ENCODE measurements at places on chromosomes 1 and 21.

GRCh38 chr1:95096218-95096841 lies 20.8 kb upstream of the TLCD4 start:
- no peak for DNase-seq

DNA sequence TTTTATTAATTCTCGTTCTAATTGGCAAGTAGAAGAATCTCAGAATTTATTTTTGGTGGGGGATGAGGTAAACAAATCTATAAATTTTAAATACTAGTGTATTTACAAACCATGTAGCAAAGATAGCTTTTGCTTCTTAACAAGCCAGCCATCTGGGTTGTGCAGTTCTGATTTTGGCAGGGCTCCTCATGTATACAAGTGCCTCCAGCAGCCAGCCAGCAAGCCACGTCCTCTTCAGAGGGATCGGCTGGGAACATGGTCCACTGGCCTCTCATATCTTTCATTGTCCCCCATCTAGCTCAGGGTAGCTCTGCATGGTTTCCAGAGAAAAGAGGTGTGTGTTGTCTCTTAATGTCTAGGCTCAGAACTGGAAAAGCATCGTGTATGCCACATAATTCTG lies 659.1 kb downstream of the MRPL39 start:
- no peak for DNase-seq

DNA sequence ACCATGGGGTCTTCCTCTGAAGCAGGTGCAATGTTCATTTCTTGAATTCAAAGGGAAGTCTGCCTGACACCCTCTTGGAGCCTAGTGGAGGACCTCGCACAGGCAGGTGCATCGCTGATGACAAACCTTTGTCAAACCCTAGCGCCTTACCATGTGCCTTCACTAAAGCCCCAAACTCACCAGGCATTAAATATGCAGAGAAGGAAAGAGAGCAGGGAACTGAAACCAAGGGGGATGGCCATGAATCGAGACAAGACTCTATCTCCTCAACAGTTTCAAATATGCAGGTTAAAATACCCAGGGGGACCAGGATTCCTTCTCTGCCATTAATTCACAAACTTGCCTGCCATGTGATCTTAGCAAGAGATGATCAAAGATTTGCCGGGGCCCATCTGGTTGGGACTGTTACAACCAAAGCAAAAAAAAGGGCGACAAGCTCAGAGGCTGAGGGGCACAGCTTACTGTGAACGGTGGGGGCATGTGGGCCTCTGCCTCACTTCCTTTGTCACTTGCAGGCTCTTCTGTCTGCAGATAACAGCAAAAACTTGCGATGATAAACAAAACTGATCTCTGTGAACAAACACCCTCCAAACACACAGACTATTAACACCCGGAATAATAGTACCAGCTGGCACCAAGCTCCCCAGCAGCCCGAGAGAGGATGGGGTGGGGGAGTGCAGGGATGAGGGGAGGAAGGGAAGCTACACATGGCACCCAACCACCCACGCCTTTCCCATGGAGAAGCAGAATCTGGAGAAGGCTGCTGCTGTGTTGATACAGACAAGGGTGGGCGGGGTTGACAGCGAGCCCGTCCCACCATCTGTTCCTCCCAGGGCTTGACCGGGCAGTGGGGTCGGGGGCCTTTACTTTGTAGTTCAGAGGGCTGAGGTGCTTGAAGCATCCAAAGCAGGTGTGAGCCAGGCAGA lies 33.9 kb downstream of the TMEM63A start:
- no peak for DNase-seq

DNA sequence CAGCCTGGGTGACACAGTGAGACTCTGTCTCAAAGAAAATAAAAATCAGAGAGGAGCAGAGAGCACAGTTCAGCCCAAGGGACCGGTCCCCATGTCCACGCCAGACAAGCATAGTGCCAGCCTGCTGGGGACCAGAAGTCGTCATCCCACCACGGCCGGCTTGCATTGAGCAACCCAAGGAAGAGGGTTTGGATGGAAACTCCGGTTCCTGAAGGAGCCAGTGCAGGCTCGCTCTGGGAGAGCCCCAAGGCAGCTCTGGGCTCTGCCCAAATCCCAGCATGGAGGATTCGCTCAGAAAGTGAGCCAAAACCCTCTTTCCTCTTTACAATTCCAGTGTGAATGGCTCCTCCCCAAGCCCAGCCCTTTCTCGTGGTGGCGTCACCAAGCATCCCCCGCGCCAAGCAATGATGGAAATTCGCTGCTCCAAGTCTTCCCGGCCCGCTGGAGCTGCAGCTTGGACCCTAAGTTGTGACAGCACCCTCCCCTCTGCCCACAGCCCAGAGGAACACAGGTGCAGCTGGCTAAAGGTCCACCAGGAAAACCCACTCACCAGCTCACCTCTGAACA lies 64.1 kb upstream of the SLC25A33 start:
- DNase-seq: no peak

DNA sequence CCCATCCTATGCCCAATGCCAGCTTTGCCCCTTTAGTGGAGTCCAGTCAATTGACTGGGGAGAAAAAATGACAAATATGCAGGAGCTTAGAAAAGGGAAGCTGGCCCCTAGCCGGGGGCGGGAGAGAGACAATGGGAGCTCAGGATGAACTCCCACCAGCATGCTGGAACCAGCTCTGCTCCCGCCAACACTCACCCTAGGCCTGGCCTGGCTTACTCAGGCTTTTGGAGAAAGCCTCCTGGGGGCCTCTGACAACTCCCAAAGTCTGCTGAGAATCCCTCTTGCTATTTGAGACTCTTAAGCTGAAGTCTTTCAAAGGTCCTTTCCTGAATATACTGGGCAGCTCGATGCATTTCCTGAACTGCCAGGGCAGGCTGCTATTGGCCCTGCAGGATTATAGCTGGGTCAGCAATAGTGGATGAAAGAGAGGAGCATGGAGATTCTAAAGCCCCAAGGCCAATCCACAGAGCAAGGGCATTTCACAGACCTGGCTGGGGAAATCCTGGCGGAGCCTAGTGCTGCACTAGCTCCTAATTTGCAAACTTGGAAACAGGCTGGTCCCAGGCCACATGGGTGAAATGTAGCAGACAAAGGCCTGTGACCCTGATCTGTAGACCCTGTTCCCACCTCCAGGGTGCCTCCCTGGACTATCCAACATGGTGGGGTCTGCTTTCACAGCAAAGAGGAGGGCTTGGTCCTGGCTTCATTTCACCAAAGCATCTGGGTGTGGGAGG lies 35.7 kb upstream of the CLSTN1 start:
- no peak for DNase-seq

GRCh38 chr1:46067652-46068051 lies 64.8 kb downstream of the PIK3R3 start:
- DNase-seq: no peak

- no peak for DNase-seq
Observed at GRCh38 chr21:31318971-31319370, 25.1 kb downstream of the TIAM1 start.

GRCh38 chr1:107669996-107670395 lies 295.0 kb downstream of the VAV3 start:
- peak; percentile 47 for DNase-seq

DNA sequence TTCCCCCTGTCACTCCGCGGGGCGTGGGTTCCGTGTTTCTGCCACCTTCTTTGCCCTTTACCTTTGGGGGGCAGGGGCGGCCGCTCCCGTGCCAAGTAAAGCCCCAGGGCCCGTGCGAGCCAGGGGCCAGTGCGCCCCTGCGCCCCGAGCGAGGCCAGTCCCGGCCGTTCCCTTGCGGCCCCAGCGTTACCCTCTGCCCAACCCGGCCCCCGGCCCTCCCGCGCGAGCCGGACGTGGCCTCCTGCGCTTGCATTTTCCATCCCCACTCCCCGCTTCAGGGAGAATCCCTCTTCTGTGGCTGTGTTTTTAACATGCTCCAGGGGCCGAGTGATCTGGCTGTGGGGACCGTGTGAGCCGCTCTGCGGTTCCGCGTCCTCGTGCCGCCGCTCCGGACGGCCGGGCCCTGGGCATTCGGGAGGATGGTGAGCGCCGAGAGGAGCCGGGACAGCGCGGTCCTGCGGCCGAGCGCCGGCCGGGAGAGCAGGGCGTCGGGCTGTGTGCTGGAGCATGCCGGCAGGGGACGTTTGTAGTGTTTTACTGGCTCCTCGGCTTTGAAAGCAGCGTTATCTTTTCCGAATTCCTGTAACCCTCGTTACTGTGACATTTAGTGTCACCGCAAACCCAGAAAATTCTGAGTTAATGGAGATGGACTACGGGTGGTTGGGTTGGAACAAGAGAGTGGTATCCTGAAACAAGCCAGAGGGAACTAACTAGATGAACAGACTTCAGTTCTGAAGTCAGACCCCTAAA lies 1.0 kb downstream of the GALNT2 start:
- no peak for DNase-seq

DNA sequence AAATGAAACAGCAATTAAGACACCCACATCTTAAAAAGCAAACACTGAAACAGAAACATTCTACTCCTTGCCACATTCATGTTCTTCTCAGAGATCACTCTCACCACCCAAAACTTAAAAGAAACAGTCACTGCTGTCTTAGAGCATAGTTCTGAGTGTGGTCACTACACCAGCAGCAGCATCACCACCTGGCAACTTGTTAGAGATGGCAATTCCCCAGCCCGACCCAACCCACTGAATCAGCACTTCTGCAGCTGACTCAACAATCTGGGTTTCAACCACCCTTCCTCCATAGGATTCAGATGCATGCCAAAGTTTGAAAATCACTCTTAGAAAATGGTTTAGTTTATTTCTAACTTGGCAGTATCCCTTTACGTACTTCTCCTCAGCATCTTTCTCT lies 126.1 kb downstream of the CDC42BPA start:
- DNase-seq: no peak

DNA sequence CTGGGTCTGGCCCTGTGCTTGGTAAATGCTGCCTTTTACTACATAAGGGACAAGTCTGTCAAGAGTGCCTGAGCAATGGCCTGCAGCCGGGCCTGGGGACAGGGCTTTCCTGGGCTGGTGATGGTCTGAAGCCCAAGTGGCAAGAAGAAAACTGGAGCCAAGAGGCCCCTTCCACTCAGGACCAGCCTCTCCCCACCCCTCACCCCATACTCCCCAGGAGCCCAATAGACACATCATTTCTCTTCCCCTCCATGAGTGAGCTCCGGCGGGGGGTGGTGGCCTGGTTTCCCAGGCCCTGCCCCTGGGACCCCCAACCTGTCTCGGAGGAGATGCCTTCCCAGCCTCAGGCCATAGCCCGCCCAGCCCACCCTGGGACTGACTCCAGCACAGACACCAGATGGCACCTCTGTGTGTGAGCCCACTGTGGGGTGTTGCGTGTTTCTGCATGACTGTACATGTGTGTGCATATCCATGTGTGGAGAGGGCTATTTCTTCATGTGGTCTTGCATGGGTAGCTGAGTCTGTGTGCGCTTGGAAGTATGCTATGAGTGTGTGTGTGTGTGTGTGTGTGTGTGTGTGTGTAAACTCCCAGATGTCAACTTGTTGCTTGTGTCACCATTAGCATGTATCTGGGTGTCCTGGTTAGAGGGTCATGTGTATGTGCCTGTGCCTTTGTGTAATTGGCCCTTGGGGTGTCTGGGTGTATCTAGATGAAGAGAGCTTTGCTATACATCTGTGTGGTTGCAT lies 14.3 kb upstream of the LRP8 start:
- no peak for DNase-seq

- DNase-seq: no peak
Observed at GRCh38 chr1:76267631-76268030, 193.1 kb downstream of the ST6GALNAC3 start.

DNA sequence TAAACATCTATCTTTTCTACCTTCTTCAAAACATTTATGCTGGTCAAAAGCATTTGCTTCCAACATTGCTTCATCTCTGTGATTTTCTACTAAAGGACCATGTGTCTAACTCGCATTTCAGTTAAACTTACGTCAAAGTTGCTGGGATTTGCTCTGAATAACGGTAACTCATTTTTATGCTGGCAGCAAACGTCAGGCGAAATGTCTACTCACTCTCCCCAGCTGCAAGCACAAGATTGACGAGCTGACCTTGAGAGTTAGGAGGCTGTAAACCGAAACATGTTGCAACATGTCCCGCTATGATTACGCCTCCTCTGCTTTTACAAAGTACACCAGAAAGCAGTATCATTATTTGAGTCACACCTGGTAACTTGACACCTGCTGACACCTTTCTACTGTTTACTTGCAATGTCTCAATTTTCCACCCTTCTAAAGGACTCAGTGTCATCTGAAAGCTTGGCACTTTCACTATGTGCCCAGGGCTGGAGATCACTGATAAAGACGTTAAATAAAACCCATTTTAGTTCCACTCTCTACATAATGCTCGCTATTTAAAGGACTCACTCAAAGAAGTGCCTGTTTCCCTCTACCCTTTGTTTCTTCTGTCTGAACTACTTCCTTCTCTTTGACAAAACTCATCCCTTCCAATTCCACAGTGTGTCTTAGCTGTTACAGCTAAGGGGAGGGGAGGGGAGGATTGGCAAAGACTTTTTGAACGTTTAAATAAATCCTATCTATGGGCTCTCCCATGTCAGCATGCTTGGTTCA lies 111.9 kb downstream of the PTPN14 start:
- peak; percentile 49 for DNase-seq

GRCh38 chr21:42682661-42683210 lies 29.3 kb downstream of the PDE9A start:
- no peak for DNase-seq

DNA sequence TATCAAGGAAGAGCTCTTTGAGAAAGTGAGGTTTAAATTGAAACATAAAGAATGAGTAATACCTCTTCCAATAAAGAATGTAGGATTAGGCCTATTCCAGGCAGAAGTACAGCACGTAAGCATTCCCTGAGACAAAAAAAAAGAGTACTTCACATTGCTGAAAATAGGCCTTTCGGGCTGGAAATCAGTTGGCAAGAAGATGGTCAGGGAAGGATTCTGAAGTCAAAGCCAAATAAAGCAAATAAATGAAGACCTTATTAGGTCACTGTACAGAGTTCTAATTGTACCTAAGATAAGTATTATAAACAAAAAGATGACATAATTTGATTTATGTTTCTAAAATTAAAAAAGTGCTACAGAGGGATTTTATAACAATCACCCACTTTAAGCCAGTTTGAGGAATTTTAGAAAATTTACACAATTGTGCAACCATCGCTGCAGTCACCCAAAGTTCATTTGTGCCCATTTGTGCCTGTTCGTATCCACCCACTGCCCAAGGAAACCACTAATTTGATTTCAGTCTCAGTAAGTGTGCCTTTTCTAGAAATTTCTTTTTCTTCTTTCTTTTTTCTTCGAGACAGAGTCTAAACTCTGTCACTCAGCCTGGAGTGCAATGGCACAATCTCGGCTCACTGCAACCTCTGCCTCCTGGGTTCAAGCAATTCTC lies 58.6 kb downstream of the FMO4 start:
- DNase-seq: no peak

DNA sequence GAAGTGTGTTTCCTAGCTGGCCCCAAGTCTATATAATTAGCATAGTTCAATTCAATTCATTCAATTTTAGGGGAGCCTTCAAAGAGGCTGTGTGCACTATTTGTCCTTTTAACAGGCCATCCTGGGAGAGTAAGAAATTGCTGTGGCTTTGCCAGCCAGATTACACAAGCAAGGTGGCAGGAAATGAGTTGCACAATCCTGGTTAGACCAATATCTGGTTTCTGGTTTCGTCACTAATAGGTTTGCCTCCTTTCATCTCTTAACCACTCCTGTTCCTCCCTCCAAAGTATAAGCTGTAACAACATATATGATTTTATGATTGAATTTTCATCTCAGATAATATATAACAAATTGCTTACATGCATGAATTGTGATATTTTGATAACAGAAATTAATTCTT lies 84.1 kb upstream of the NEGR1 start:
- DNase-seq: no peak

All from NCI-H1048 (cell line).